ENCODE measurements at places on chromosomes 16 and 17.

DNA sequence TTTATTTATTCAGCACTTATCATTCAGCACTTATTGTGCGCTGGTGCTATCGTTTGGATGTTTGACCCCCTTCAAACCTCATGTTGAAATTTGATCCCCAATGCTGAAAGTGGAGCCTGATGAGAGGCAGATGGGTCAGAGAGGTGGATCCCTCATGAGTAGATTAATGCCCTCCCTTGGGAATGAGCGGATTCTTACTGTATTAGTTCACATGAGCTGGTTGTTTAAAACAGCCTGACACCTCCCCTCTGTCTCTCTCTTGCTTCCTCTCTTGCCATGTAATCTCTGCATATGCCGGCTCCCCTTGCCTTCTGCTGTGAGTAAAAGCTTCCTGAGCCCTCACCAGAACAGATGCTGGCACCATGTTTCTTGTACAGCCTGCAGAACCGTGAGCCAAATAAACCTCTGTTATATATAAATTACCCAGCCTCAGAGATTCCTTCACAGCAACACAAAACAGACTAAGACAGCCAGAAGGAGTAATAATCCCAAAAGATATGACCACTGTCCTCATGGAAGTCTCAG lies 111.1 kb downstream of the CACNG3 start:
- no peak for DNase-seq

DNA sequence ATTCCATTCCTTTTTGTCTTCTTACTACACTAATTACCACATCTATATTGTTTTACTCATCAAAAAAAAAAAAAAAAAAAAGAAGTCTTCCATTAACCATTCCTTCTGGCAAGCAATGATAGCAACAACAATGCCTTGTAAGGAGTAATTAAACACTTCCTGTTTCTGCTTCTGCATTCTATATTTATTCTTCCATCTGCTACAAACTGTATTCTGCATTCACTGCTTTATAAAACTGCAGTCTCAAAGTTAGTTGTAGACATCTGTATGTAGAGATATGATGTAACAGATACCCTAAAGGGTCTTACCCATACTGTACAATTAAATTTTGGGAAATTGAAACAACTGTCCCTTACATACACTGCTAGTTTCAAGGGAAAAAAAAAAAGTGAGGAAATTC lies 28.7 kb upstream of the ABCA6 start:
- DNase-seq: no peak

DNA sequence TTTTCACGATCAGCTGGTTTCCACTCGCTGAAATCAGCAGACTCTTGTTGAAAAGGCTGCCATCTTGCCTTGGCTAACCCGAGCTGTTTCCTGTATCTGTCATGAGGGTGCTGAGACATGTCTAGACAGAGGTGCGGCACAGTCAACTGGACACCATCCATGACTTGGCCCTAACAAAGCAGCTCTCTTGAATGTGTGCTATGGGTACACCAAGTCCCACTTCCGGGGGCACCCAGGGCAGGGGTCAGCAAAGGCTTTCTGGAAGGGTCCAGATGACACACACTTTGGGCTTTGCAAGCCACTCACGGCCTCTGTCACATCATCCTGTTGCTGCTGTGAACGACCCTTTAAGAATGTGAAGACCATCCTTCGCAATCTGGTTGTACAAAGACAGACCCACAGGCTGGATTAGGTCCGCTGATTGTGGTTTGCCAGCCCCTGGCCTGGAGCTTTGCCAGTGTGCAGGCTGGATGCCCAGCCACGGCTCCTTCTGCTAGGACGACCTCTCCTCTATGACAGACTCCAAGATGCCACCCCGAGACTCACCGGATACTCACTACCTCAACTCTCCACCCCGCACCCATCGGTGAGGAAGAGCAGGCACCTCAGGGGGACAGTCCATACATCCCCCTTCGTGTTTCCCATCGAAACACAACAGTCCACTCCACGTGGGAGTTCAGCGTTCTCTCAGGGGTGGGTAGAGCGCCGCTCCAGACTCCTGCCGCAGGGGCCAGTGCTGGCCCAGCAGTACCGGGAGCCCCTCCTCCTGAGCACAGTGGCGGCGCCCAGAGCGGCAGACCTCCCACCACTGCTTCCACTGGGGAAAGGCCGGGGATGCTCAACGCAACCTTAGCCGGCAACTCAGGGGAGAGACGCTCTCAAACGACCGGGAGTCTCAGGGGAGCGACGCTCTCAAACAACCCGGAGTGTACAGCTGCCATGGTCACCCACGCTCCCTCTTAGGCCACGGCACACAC lies 123.5 kb downstream of the ANKRD11 start:
- no peak for DNase-seq

- no peak for DNase-seq
These were observed 11.9 kb downstream of the CAMKK1 start for GRCh38 chr17:3880983-3881382.

DNA sequence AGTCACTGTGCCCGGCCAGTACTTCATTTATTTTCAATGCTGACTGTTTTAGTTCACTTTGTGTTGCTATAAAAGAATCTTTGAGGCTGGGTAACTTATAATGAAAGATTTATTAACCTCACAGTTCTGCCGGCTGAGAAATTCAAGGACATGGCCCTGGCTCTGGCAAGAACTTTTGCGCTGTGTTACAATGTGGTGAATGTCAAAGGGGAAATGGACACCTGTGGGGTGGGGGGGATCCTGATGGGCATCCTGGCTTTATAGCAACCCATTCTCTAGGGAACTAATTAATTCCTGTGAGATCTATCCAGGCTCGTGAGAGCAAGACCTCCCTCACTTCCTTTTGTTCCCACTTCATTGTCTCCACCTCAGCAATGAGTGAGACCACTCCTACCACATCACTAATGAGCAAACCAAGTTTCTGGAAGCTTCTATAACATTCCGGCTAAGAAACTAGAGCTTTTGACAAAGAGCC lies 17.1 kb upstream of the CDH3 start:
- no peak for DNase-seq

DNA sequence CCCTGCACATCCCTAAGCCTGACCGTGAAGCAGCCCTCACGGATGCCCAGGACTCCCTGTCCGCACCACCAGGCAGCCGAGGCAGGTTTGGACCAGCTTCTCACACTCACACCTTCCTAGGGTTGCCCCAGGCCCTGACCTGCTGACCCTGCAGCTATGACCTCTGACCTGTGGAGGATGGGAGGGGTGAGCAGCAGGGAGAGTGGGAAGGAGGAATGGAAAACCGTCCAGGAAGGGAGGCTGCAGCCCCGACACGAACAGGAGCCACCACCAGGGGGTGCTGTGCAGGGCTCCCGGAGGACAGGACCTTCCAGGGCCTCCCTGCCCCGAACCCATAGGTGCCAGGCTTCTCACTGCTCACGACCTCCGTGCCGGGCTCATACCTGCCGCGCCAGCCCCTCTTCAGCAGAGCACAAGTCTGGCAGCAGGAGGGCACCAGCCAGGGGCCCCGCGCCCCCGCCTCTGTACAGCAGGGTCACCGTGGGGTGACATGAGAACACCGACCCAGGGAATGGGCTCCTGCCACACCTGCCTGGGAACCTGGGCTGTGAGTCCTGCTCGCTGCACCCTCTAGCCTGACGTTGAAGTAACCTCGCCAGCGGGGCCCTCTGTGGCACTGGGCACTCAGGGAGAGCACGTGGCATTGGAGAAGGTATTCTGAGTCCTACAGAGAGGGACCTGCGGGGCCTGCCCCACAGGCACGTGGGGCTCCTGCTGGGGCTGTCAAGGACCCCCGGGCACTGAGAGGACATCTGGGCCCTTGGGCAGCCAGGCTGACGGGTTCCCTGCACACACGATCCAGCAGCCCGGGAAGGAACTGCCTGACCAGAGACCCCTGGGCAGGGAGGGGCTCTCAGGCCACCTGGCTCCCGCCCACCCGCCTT lies 37.6 kb downstream of the CTU2 start:
- DNase-seq: peak; percentile 37

GRCh38 chr16:15674571-15674970 lies 24.5 kb downstream of the NDE1 start:
- no peak for DNase-seq

GRCh38 chr16:57245472-57246113 lies 534 bp downstream of the ARL2BP start:
- peak; percentile 37 for DNase-seq

- DNase-seq: no peak
These were observed 12.4 kb downstream of the STX1B start for GRCh38 chr16:30997725-30998711.

DNA sequence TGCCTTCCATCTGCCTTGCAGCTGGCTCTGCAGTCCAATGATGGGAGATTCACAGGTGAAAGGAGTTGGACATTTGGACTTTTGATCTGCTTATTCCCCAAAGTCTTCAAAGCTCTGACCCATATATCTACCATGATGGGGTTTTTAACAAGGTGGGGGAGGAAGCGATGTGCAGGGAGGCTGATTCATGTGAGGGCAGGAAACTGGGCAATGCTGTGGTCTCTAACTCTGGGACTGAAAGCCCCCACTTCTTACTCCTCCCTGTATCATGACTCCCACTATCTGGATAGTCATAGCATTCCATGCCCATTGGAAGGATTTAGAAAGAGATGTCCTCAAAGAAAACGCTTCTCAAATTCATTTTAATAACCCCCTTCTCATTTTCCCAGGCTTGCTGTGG lies 16.3 kb downstream of the HOXB1 start:
- no peak for DNase-seq

DNA sequence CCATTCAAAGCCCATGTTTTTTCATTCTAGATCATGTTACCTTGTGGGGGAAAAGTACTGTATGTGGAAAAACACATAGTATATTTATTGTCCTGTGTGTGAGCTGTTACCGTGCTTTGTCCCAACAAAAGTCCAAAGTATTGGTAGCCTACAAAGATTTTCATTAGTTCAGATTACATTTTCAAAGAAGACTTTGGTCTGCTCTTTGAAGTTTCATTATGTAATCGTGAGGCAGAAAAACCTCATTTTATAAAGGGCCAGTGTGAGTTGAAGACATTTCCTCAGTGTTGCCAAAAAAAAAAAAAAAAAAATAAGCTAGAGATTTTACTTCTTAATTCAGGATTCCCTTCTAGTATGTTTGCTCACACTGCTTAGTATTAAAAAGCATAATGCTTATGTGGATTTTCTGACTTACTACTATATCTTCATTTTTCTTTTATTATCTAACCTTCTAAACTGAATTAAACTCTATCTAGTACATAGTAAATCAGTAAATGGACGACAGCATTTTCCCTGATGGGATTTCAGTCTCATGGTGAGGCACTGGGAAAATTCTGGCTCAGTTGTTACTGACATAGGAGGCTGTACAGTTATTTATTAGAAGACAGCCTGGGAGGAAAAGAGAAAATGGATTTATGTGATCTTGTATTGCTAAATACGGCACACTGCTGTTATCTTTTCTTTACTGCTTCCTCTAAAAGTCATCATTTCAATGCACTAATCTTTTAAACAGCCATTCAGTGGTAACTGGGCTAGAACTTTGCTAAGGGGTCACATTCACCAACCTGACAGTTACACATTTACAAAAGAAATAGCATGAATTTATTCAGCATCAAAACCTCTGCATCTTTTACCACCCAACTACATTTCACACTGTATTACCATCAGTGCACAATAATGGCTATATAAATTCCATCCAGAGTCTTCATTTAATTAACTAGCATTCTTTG lies 100.6 kb downstream of the STXBP4 start:
- no peak for DNase-seq

- DNase-seq: no peak
These were observed 28.2 kb upstream of the KPNB1 start for GRCh38 chr17:47621293-47622179.

DNA sequence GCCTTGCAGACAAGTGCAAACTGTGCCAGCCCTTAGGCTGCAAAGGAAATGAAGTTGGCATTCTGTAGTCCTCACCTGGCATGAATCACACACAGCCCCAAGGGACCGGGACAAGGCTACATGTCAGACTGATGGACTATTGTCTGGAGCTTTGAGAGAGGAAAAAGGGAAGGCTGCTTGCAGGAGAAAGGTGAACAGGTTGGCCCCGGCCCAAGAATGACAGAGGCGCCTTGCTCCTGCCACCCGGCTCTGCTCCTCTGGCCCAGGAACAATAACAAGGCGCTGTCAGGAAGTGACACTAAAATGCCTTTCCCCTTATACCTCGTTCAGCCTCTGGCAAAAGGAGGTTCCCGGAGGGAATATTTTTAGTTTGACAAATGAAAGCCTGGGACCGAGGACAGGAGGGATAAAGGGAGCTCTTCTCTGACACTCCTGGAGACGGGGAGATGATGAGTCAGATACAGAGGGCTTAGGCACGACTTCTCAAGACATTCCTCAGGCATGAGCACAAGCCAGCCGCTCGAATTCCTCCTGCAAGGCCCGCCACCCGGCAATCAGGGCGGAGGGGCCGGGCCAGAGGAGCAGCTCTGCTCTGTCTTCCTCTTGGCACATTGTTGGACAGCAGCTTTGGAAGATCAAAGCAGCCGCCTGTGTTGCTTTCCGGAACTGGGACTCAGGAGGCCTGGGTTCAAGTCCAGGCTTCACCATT lies 105.8 kb downstream of the NOG start:
- no peak for DNase-seq

DNA sequence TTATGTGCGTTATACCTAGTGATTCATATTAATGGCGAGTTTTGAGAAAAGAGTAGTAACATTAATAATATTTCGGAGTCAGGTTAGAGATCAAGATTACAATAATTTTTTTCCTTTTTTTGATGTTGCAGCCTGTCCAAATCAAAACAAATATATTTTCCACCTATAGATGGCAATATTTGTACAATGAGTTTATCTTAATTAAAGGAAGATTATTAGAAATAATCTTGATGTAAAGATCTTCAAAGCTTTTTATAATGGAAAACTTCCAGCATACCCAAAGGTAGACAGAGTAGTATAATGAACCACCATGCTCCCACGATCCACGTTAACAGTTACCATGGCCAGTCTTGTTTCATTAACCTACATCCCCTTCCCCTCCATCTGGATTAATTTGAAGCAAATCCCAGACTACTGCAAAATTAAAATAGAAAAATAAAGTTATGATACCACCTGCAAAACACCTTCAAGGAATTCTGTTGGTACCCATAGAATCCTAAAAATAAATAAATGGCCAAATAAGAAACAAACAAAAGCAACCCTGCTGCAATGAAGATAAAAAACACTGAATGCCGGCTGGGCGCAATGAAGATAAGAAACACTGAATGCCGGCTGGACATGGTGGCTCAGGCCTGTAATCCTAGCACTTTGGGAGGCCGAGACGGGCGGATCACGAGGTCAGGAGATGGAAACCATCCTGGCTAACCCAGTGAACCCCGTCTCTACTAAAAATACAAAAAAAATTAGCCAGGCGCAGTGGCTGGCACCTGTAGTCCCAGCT lies 46.5 kb upstream of the GINS3 start:
- no peak for DNase-seq

DNA sequence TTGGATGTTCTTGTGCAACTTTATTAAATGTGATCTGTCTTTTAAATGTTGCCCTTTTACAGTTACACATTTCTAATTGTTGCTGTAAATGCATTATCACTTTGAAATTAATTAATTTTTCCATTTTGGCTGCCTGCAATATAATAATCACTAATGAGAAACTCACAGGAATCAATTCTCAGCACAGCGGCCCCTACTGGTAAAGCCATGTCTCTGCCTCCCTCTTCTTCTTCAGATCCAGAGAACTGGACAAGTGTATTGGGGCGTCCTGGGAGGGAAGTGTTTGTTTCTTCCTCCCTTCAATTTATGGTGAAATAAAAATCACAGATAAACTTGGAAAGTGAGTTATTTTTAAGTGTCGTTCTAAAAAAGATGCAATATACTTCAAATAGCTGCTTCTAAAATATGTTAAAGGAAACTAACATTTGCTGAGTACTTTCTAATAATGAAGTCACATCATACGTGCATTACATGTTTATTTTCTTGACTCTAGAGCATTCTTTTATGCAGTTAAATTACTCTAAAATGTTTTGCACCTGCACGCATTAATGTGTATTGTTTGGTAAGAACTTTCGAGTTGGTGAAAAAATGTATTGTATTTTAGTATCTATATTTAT lies 338.0 kb downstream of the WWOX start:
- DNase-seq: peak; percentile 43

Measured in NCI-H510A treated with DMSO at 0.1 percent for 48 hours (cell line).